Esophagus muscularis mucosa (tissue), 4 donors: ENCODE measurements at places on chromosomes 3 and 15. TPM values are rescaled to one million over a fixed set of nuclear protein-coding genes. Genes with fewer than 3 reads are reported as not detected.

TRANK1 gene
- 8.3 TPM for total RNA-seq

KLHL40 gene
- total RNA-seq = 0.17 TPM

SNTN gene
- not detected for total RNA-seq

KPNA4 gene
- total RNA-seq = 56.7 TPM

PLA2G4D gene
- total RNA-seq = not detected

SERINC4 gene
- not detected for total RNA-seq

FEZF2 gene
- total RNA-seq = not detected

ILDR1 gene
- total RNA-seq = 0.63 TPM

GCHFR gene
- 12.4 TPM for total RNA-seq

GATM gene
- total RNA-seq = 24.5 TPM

FILIP1L gene
- 120 TPM for total RNA-seq

RARRES1 gene
- 6.6 TPM for total RNA-seq

UROC1 gene
- not detected for total RNA-seq

SLC6A1 gene
- 0.34 TPM for total RNA-seq

CPN2 gene
- not detected for total RNA-seq

PP2D1 gene
- not detected for total RNA-seq

FGF7 gene
- 67.8 TPM for total RNA-seq

UCN2 gene
- total RNA-seq = not detected

PXYLP1 gene
- total RNA-seq = 9.0 TPM

SLITRK3 gene
- total RNA-seq = 29.3 TPM

BFSP2 gene
- total RNA-seq = not detected

ZNF385D gene
- total RNA-seq = 11.2 TPM

GPR171 gene
- 3.7 TPM for total RNA-seq

ITGA11 gene
- 3.3 TPM for total RNA-seq

DUOX1 gene
- total RNA-seq = 1.7 TPM

PLSCR5 gene
- not detected for total RNA-seq

SLC51B gene
- total RNA-seq = not detected

FES gene
- 41.9 TPM for total RNA-seq

EPHA6 gene
- total RNA-seq = 2.4 TPM

GOLGA8T gene
- total RNA-seq = not detected

ROPN1B gene
- total RNA-seq = not detected

SEMA3G gene
- 27.9 TPM for total RNA-seq

PLS1 gene
- total RNA-seq = 1.7 TPM

SLCO3A1 gene
- 17.5 TPM for total RNA-seq

ROPN1 gene
- total RNA-seq = not detected

DPPA4 gene
- not detected for total RNA-seq

COL8A1 gene
- 52.7 TPM for total RNA-seq

ACVR2B gene
- 5.8 TPM for total RNA-seq

SLC38A3 gene
- 0.39 TPM for total RNA-seq

CHST13 gene
- 0.19 TPM for total RNA-seq

GALK2 gene
- 50.3 TPM for total RNA-seq

AMOTL2 gene
- 313 TPM for total RNA-seq

PRTG gene
- 1.7 TPM for total RNA-seq

ZNF445 gene
- total RNA-seq = 11.9 TPM

GP5 gene
- 0.34 TPM for total RNA-seq

HCLS1 gene
- 28.2 TPM for total RNA-seq

WNT7A gene
- not detected for total RNA-seq

CLRN1 gene
- total RNA-seq = not detected

PLSCR2 gene
- not detected for total RNA-seq

RTP4 gene
- total RNA-seq = 1.3 TPM

FBXW12 gene
- not detected for total RNA-seq

GOLGA8N gene
- 6.4 TPM for total RNA-seq

PPIB gene
- 110 TPM for total RNA-seq

SLC6A11 gene
- not detected for total RNA-seq

SH3GL3 gene
- total RNA-seq = not detected
